ENCODE measurements at places on chromosomes 1 and 21.
A peak's percentile ranks its signal among the peaks of the same experiment; 100 is the strongest.

DNA sequence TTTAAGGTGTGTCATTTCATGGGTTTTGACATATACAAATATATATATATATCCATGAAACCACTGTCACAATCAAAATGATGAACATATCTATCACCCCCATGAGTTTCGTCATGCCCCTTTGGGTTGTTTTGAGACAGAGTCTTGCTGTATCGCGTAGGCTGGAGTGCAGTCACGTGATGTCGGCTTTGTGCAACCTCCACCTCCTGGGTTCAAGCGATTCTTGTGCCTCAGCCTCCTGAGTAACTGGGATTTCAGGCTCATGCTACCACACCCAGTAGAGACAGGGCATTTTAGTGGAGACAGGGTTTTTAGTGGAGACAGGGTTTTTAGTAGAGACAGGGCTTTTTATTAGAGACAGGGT is 8.0 kb downstream of the HJV start:
- no peak for DNase-seq

DNA sequence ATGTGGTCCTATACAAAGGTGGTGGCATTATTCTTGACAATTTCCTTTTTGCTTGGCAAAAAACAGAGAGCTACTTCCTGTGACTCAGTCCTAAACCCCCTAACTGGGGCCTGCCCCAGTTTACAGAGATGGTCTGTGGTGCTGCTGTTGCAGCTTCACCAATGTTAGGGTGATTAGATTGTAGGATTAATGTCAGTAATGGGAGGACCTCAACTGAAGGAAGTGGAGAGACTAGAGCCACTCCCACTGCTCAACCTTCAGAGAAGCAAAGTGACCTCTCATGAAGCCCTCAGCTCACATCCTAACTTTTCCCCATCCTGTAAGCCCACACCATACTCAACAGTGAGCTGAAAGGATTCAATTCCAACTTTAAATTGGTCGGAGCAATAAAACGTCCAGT is 3.6 kb downstream of the S100A6 start:
- DNase-seq: no peak

- peak; percentile 64 for DNase-seq
These were observed 25.3 kb upstream of the EFHD2 start for GRCh38 chr1:15384301-15384901.

- DNase-seq: no peak
These were observed 383.7 kb downstream of the ZP4 start for GRCh38 chr1:237507005-237507404.

GRCh38 chr1:115089420-115090185 is at the start of gene TSPAN2:
TSPAN2 (minus strand) TSS chr1:115089503; CDS start chr1:115089432, 71 bp downstream.
- peak; percentile 94 for DNase-seq

DNA sequence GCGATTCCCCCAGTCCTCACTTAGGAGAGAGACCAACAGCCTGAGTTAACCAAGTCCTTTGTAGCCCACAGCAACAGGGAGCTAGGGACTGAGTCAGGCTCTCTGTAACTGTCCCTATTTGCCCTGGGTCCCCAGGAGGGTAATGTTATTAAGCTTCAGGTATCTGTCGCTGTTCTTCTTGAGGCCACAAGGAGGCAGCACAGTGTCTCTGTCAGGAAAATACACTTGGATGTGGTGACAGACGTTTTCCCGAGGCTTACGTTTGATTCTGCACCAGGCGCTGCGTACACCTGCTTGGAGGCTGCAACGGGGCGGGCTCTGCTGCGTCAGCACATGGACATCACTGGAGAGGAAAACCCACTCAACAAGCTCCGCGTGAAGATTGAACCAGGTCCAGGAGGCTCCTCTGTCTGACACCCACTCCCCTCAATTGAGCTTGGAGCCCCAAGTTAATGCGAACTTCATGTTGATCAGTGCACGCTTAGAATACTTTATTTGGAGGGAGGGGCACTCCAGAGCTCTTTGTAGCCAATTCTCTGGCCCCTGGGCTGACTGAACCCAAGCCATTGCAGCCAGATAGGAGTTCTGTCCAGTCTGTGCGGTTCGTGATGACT is 10.7 kb upstream of the ELF3 start:
- peak; percentile 81 for DNase-seq

- no peak for DNase-seq
These were observed 965.7 kb downstream of the NCAM2 start for GRCh38 chr21:21963911-21964310.

- no peak for DNase-seq
These were observed 18.9 kb upstream of the SLC25A33 start for GRCh38 chr1:9520411-9520810.

DNA sequence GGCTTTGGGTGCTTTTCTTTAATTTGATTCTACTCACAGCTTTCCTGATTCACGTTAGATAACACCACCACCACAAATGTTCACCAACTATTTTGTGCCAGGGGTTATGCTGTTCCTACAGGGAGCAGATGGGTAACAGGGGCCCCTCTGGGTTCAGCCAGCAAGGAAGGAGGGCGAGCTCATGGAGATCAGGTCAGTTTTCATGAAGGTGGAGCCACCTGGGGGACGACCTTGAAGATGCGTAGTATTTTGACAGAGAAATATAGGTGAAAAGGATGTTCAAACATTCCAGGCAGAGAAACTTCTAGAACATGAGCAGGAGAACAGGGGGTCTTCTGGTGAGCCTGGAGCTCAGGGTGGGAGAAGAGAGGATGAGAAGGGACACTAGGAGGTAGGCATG is 28.9 kb downstream of the KIAA0040 start:
- DNase-seq: peak; percentile 17

GRCh38 chr1:23558140-23558871 is 995 bp downstream of the ID3 start:
- DNase-seq: no peak

- peak; percentile 36 for DNase-seq
These were observed 251.6 kb downstream of the AKT3 start for GRCh38 chr1:243598433-243598832.

- no peak for DNase-seq
These were observed 137.1 kb upstream of the CD34 start for GRCh38 chr1:208047975-208048374.

Measured in mesendoderm (in vitro differentiated cells).